Stimulated activated CD8-positive, alpha-beta memory T cell treated with anti-CD3 and anti-CD28 coated beads, Interleukin-4, amount 100 ng/mL, for 1 hour (primary cell): ENCODE measurements at places on chromosomes 2 and 18.

GRCh38 chr2:85838641-85839040, 50.1 kb downstream of the ST3GAL5 start:
- no peak for DNase-seq

DNA sequence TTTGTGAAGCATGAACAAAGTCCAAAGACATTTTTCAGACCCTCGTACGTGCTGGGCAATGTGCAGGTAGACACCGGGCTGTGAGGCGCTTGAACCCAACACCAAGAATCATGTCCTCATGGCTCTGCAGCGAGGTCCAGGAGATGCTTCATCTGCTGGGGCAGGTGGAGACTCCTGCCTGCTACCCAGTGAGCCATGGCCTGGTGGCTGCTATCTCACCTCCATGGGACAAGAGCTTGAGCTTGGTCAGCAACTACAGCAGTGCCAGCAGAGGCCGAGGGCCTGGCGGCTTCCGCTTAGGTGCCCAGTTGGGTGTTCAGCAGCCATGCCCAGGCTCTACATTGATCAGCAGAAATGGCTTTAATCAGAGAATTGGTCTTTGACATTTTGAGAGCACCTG, 281.0 kb upstream of the HS6ST1 start:
- no peak for DNase-seq

DNA sequence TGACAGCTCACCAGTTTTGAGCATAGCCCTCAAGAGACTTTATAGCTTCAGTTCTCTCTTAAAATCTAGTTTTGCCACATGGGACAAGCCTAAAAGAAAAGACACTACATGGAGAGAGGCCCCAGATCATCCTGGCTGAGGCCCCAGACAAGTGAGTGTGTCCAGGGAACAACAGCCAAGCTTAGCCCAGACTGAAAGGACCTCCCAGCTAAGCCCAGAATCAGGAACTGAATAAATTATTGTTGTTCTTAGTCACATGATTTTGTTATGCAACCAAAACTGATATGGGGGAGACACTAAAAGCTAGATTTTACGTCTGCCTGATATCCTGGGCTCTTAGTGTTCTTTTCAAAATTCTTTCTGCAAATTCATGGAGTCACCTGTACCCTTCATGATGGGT, 29.3 kb upstream of the LBH start:
- no peak for DNase-seq

DNA sequence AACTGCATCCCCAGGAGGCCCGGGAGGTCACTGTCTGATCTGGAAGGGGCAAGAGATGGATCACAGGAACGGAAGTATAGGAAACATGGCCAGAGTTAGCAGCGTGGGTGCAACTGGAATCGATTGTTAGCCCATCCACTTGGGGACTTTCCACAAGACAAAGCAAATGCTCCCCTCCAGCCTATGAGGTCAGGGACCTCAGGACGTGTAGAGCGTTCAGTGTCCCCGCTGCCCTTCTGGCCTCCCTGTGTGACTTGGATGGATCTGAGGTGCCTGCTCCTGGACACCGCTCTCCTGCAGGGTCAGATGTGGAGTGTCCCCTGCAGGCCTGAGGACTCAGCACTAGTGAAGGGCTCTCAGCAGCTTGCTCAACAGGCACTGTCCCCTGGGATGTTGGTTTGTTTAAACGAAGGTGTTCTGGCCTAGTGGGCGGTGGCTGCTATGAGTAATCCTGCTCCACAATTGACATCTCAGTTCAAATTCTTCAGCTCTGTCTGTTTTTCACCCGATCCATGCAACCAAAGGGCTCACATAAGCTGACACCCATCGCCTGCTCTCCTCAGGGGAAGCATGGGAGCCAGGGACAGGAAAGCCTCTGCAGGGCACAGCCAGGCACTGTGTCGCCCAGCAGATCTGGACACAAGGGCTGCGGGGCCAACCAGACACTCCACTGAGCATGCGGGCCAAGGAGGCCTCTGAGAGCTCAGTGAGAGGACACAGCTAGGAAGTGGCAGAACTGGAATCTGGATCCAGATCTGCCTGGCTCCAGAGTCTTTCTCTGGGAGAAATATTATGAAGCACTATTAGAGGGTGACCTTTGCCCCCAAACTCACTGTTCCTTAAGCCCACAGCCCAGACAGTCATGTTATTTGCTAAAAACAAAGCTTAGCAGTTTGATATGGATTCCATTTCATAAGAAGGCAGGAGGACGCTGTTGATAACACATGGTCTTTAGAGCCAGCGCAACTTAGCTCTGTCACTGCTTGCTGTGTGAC, 78.5 kb downstream of the RHOB start:
- no peak for DNase-seq
